ENCODE measurements at places on chromosomes 12 and 14.

- no peak for DNase-seq
Observed at GRCh38 chr12:63977441-63977840, 132.9 kb downstream of the SRGAP1 start.

DNA sequence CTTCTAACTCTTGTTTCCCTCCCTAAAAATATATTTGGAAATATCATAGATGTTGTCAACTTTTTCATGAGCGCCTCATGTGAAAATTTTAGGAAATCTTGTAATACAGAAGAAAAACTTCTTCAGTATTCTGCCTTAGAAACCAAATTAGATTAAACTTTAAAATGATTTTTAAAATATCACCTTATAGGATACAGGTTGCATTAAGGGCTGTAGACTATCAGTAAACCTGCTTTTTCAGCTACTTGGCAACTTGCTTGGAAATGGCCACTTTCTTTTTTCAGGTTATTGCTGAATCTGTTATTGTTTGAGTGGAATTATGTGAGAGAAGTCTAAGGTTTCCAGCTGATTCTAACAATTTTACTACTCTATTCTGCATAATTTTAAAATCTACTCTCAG is 9.1 kb downstream of the EID3 start:
- no peak for DNase-seq

DNA sequence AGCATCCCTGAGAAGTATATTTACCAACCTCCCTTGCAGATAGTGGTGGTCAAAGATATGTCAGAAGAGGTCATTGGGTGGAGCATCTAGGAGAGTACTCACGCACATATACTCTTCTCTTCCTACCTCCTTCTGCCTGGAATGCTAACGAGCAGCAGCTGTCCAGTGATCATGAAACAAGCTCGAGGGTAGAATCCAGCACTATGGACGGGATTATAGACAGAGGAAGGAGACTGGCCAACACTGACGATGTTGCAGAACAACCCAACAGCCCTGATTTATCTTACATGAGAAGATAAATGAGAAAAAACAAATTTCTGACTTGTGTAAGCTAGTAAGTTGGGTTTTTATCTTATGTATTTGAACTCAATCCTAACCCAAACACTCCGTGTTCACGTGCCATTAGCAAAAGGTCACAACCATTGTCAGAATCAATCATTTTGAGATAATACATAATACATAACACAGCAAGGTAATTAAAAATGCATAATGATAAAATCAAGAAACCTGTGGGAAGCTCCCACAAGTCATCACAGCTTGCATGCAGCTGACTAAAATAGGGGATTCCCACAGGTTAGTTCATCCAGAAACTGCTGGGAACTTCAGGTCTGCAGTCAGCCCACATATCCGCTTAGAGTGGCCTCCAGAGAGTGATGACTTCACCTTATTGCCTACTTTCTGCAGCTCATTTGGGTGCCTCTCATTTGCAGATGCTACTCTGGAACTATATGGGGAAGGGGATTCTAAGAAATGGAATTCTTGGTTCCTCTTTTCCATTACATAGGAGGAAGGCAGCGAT is 36.3 kb upstream of the STK38L start:
- DNase-seq, result no peak

- no peak for DNase-seq
Observed at GRCh38 chr12:39043424-39043822, 138.0 kb upstream of the CPNE8 start.

DNA sequence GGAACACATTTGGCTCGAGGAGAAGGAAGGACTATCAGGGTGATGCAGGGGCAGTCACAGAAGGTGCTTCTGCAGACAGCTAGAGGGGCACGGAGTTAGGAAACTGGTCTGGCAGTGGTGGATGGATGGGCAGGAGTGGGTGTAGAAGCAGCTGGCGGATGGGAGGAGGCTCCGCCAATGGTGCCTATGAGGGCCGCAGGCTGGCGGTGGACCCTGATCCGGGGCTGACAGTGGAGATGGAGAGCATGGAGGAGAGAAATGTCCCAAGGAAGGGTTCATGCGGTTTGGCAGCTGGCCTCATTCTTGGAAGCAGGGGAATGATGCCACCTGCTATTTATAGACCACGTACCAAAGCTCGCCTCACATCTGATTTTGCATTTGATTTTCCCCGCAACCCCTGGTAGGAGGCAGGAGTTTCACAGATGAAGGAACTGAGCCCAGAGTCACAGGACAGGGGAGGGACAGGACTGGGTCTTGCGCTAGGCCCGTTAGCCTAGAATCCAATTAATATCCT is 237.1 kb downstream of the FOXN3 start:
- no peak for DNase-seq

GRCh38 chr12:11500188-11500860 is 105.0 kb upstream of the PRB2 start:
- DNase-seq, result peak; percentile 59

GRCh38 chr14:90517076-90517841 is 120.4 kb downstream of the CALM1 start:
- no peak for DNase-seq

- no peak for DNase-seq
Observed at GRCh38 chr14:102686196-102686801, 91.0 kb upstream of the TRAF3 start.

DNA sequence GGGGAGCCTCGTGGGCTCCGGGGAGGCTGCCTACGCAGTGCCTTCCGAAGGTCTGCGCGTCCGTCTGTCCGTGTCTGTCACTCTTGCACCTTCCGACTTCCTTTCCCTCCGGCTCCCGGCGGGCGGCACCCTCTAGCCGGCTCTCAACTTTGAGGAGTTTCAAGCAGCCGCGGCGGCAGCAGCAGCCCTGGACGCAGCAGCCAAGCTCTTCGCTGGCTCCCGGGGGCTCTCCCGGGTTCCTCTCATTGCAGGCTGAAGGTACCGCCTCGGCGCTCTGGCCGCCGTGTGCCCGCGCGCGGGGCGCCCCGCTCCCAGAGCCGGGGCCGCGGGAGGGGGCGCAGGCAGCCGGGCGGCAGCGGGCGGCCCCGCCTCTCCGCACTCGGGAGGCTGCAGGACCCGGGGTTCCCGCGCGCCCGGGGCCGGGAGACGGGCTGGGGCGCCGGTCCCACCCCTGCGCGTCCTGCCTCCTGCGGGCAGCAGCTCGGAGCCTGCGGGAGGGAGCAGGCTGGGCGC is at the start of the genes AMIGO2 and PCED1B:
Gene AMIGO2 (minus strand): TSS at position 492 of the 513 bp plus-strand sequence. CDS start 957 bp downstream, outside the sequence.
Gene PCED1B (plus strand): TSS at position 154 of the 513 bp plus-strand sequence. CDS start 155,443 bp downstream, outside the sequence.
- DNase-seq, result peak; percentile 56

DNA sequence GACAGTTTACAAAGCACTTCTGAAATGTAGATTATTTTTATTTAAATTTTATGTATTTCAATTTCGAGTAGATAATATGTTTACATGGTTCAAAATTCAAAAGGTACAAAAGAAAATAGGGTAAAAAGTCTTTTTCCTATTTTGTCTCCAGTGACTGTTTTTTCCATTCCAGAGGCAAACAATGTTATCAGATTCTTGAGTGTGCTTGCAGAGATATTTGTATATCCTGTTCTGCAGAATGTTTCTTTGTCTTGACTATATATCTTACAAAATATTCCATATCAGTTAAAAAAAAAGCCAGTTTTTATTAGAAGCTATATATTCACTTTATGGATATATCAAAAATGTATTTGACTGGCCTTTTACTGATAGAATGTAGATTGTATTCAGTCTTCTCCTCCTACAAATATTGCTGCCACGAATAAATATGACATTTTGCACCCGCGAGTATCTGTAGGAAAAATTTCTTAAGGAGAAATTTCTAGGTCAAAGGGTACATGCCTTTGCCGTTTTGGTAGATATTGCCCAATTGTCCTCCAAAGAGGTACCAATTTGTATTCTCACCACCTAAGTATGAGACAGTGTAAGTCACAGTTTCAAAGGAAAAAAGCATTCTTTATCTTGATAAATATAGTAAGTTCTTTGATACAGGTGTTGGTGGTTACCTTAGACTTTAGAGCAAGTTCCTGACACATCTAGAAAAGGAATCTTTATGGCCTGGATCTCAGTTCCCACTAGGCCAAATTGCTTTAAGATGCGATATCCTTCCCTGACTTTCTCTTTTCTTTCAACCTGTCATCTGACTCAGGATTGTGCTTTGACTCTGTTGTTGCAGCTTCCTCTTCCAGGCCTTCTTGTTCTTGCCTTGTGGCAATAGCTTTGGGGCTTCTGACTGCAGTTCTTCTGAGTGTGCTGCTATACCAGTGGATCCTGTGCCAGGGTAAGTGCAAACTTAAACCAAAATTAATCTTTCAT is 2.3 kb downstream of the KLRG1 start:
- DNase-seq, result no peak

- DNase-seq, result no peak
Observed at GRCh38 chr14:103712633-103713247, 2.5 kb downstream of the XRCC3 start.

DNA sequence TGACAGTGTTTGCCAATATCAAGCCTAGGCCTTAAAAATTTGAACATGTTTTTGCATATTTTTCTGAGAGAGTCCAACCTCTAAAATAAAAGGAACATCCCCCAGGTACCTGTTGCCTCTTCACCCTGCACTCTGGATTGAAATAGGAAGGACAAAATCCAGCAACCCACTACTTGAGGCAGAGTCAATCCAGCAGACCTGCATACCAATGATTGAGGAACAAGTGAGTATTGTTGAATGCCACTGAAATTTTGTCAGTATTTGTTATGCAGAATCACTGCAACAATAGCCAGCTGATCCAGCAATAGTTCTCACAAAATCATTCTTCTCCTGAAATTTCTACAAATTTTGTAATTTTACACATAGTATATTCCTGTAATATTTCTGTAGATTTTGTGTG is 460.6 kb upstream of the FOXG1 start:
- DNase-seq, result no peak

- no peak for DNase-seq
Observed at GRCh38 chr12:71160585-71160984, 2.8 kb upstream of the TSPAN8 start.

- DNase-seq, result no peak
Observed at GRCh38 chr12:112977641-112978040, 678 bp upstream of the OAS2 start.

DNA sequence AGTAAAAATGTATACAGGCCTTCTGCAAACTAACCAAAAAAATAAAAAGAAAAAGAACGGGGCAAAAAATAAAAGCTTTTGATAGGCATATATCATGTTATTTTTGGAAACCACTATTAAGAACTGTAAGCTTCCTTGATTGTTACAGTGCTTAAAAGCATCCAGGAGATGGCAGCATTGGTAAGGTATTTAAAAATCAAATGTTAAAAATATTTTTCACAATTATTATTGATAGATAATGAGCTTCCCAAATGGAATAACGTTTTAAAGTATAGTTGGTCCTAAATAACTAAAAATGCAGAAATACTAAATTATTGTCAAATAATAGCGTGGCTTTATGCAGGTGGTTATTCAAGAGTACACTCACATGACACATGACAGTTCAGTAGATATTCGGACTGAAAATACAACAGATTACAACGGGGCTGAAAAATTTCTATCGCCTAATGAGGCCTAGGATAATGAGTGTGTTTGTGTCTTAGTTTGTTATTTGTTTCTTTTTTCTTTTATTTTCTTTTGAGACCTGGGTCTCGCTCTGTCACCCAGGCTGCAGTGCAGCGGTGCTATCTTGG is 127.2 kb upstream of the ATF7IP start:
- no peak for DNase-seq

GRCh38 chr12:18810537-18811253 is 72.8 kb downstream of the CAPZA3 start:
- no peak for DNase-seq

- no peak for DNase-seq
Observed at GRCh38 chr12:25929142-25929541, 29.3 kb upstream of the RASSF8 start.

- no peak for DNase-seq
Observed at GRCh38 chr14:101563654-101564443, 2.6 kb downstream of the DIO3 start.

DNA sequence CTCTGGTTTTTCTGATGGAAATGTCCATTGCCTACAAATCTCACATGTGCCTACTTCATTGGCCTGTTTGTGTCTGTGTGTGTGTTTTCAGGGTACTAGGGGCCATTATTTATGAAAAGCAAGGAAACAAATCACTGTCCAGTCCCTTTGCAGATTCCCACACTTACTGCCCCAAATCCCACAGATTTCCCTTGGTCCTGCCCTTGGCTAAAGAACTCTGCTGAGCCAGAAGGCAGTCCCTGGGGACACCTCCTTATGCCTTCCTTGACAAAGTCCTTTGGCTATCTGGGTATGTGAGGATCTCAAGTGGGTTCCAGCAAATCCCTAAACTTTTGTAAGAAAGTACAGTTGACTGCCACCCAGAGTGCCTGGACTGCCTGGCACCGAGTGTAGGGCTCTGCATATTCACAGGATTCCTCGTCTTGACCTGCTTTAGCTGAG is 388.1 kb downstream of the BCAT1 start:
- no peak for DNase-seq

DNA sequence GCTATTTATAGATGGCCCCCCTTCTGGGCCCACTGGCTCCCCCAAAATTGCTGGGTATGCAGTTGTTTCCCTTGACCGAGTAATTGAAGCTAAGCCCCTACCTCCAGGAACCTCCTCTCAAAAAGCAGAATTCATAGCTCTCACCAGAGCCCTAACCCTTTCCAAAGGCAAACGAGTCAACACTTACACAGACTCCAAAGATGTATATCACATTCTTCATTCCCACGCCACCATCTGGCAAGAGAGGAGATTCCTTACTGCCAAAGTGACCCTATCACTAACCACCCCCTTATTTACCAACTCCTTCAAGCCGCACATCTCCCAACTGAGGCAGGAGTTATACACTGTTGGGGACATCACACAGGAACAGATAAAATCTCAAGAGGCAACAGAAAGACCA is 66.8 kb downstream of the MOK start:
- DNase-seq, result no peak

- no peak for DNase-seq
Observed at GRCh38 chr12:92471551-92471950, 231.2 kb upstream of the PLEKHG7 start.

DNA sequence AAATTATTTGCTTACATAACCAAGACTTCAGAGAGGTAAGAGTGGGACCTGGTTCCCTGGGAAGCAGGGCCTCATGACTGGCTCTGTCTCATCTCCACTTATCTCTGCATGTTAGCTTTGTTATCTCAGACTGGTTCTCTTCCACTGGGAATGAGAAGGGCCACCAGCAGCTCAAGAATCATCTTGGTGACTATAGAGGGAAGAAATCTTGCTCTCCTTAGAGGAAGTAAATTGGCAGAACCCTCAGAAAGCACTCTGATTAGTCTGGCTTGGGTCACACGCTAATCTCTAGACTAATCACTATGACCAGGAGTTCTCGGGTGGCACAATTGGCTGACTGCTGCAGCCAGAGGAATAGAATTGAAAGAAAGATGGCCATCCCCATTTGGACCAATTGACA is 110.8 kb upstream of the KRAS start:
- no peak for DNase-seq

DNA sequence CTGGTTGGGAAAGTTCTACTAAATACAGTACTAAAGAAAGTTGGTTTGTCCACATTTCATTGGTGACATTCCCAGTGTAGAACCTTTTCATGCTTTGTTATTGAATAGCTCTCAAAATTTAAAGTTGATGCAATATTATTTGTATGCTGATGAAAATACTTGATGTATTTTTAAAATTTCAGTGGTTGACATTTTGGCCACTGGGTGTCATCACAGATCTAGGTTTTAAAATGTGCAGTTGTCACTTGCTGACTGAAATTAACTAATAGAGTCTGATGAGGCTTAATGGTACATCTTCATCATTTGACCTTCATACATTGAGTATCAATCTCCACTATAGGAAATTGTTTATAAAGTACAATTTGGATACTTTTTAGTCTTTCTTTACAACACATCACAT is 37.1 kb downstream of the CMAS start:
- no peak for DNase-seq

Data from stimulated activated CD4-positive, alpha-beta T cell treated with anti-CD3 and anti-CD28 coated beads, Interleukin-15, amount 100 ng/mL, for 1 hour (primary cell).